ENCODE measurements at places on chromosomes 2 and 18.

DNA sequence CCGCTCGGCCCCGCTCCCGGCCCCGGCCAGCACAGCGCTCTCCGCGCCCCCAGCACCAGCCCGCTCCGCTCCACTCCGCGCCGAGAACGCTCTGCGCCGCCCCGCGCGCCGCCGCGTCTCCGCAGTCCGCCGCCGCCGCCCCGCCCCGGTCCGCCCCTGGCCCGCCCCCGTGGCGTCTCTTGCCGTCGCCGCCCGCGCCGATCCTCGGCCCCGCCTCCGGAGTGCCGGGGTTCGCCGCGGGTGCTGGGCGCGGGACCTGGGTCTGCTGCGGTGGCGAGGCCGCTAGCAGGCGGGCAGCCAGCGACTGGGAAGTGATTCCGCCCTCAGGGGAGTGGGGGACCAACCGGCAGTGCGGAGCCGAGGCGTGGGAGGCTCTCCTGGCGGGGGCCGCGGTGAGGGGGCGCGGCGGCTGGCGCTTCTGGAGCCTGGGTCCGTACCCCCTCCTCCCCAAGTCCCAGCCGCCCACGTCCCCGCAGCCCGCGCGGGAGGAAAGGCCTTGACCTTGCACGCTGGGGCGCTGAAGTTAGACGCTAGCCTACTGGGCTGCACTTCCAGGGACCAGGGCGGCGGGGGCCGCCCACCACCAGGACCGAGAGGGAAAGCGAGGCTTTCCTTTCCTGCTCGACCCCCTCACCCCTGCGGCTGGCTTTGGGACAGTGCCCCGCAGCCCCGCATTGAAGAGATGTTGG, at the start of gene HS6ST1:
Gene HS6ST1, minus strand, starts transcription at position 93 of the 689 bp plus-strand sequence. CDS start 305 bp downstream, outside the sequence.
- peak; percentile 91 for DNase-seq

GRCh38 chr2:95375532-95376150, 26.9 kb upstream of the FAHD2A start:
- DNase-seq: no peak

DNA sequence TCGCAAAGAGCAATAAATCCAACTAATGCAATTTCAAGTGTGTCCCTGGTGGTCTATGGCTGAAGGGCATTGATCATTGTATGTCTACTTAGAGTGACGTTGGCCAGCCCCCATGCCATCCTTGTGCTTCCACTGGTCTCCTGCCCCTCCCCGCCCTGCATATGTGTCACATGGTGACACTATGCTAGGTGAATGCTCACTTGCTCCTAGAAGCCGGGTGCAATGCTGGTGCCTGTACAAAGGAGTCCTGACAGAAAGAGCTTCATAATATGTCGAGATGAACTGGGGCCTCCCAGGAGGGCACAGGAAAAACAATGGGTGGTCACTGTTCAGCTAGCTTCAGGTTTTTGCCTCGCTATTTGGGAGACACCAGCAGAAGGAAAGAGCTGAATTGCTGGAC, 5.9 kb upstream of the TRABD2A start:
- DNase-seq: no peak

DNA sequence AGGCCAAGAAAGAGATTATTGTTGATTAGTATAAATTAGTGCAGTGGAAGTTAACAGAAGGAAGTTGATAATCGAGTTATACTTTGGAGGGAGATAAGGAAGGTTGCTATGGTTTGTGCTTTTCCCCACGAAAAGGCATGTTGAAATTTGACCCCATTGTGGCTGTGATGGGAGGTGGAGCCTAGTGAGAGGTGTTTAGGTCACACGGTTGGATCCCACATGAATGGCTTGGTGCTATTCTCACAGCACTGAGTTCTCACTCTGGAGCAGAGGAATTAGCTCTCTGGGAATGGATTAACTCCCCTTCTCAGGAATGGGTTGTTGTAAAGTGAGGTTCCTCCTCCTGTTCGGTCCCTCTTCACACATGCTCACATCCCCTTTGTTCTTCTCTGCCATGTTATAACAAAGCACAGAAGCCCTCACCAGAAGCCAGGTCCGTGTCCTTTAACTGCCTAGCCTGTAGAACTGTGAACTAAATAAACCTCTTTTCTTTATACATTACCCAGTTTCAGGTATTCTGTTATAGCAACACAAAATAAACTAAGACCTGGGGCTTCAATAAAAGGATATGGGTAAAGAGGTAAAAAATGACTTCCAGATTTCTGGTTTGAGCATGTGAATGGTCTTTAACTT, 21.9 kb downstream of the PIGN start:
- no peak for DNase-seq

DNA sequence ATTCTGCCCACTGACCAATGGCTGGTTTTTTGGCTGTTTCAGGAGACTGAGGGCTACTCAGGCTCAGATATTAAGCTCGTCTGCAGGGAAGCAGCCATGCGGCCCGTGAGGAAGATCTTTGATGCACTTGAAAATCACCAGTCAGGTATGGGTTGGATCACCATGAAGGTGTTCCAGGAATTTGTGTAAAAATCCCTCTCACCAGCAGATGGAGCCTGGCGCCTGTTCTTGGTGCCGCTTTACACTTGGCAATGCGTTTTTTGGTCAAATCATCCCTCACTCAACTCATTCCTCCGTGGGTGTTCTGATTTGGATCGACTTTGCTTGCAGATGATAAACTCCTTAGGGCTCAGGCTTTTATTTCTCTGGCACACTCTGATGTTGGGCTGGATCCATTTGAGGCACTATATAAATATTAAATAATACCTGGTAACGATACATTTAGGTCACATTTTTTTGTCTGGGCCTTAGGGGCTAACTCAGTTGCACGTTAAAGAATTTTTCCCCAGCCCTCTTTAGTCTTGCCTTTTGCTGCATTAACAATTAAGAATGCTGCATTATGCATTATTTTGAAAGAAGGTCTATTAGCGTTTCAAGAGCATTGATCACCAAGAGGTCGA, 50.0 kb downstream of the HDHD2 start:
- DNase-seq: peak; percentile 55

DNA sequence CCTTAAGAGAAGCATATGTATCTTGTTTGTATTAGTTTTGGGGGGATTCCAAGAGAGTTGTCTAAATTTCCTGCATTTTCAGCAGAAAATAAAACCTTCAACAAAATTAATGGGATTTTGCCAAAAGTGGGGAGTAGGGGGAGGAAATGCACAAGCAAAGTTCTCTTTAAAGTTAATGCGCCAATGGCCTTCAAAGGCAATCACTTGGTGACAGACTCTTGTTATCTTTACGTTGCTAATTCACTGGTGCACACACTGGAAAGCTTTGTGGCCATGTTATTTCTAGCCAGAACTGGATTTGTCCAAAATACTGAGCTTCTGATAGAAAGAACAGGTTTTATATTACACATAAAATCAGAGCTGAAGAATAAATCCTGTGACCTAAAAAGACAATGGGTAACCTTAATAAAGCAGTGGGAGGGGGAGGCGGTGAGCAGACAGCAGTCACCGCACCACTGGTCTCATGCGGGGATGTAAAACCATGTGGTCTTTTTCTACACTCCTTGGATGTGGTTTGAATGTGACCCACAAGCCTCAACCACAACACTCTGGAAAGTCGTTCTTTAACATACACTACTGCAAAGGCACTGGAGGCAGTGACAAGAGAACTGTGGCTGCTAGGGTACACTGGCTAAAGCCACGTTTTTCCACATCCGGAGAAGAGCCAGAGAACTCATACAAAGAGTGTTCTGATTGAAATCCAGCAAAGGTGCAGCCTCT, 176.9 kb upstream of the SMAD7 start:
- DNase-seq: no peak

DNA sequence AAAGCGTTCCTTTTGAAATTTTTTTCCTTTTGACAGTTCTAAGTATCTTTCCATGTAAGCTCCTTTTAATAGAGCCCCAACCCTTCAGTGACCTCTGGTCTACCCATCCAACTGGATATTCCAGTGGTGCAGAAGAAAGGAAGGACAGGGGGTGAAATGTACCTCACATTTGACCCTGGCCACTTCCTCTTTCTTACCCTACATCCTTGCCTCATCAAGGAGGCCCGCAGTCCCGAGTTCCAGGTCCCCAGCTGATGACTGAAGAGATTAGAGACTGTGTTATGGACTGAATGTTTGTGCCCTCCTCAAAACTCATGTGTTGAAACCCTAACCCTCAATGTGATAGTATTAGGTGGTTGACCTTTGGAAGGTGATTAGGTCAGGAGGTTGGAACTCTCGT, 158.1 kb downstream of the RBM43 start:
- DNase-seq: no peak

DNA sequence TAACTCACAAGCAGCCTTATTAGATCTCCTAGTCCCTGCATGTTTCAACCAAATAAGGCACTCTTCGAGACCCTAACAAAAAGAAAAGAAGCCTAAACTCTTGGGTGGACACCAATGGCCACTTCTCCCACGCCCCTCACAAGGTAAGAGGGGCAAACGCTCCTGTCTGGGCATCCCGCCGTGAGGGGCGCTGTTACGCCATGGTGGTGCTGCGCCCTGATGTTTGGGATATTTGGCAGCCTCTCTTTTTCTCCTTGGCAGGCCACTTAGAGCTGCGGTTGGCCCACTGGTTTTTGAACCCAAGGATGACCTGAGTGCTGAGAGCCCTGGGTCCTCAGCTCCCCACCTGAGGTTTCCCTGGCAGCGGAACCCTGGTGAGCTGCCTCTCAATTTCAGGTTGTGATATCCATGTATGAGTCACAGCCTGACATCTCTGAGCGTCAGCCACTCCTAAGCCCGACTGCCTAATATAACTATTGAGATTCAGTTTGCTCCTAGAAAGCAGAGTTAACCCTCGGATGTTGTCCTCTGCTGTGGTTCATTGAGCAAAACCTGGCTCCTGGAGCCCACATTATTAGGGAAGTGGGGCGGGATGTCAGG, 103.3 kb downstream of the COL6A3 start:
- DNase-seq: no peak

All from stimulated activated CD4-positive, alpha-beta T cell treated with anti-CD3 and anti-CD28 coated beads, Interleukin-12 subunit alpha, Interleukin-12 subunit beta, amount 100 ng/mL, for 4 hours (primary cell).